Immature natural killer cell (primary cell): ENCODE measurements at places on chromosomes 12 and 14. TPM values are rescaled to one million over a fixed set of nuclear protein-coding genes. Genes with fewer than 3 reads are reported as not detected.

- no peak for DNase-seq
These were observed 14.8 kb upstream of the PPTC7 start for GRCh38 chr12:110597885-110598284.

DNA sequence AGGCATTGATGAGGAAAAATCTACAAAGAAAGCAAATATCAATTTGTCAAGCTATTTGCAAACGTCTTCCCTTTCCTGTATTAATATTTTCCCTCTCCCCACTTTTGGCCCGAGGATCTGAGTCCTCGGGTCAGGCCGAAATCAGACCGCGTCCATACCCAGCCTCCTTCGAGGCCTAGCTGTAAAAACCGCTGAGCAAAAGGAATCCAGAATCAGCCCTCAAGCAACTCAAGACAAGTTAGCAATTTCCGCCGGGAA is 353 bp upstream of the MAPK1IP1L start:
- no peak for DNase-seq

DNA sequence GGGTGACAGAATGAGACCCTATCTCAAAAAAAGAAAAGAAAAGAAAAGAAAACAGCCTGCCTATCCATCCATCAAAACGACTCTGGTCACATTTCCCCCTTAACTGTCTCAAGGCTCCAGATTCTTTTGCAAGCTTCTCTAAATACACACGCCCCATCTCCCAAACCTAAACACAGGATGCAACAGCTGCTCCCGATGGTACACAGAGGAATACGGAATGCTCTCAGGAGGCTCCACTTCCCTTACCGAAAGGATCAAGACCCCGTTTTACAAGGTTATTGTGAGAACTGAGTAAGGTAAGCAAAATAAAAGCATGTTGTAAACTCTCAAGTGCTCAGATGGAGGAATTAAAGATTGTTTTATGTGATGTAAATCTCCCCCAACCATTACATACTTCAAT is 62.3 kb downstream of the NT5DC3 start:
- no peak for DNase-seq

DNA sequence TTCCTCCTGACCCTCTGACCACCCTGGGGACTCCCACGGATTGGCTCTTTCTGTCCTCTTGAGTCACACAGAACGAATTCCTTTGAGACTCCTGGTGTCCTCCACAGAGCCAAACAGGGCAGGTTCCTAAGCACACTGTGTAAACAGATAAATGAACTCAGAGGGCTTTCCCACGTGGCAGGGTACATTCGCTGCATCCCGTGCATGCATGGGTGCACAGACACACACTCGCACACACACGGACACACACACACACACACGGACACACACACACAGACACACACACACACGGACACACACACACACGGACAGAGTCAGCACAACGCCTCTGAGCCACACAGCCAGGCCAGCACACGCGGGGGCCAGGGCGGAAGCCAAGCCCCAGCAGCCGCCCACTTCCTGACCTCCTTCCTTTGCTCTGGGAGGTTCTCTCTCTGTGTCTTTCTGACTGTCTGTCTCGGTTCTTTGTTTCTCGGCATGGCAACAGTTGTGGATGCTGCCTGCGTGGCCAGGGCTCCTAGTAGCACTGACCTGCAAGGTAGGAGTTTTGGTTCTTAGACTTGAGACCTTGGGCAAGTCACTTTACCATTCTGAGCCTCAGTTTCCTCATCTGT is 706 bp downstream of the CRACR2A start:
- DNase-seq = peak; percentile 78

- no peak for DNase-seq
These were observed 139.5 kb downstream of the CHST11 start for GRCh38 chr12:104596134-104596799.

DNA sequence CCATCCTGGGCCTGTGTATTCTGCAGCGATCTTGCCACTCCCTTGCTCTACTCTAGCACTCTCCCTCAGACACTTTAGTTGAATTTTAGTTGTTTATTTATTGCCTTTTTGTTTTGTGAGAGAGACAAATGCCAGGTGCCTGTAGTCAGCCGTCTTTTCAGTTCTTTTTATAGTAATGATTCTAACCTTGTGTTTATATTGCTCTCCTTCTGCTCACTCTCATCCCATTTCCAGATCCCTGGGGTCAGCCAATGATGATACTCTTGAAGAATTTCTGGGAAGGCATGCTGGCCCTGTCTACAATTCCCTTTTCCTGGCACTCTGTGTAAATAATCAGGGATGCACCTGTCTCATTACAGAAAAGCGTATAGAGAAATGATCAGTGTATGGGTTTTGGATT is 334.1 kb upstream of the MIS18BP1 start:
- no peak for DNase-seq

DNA sequence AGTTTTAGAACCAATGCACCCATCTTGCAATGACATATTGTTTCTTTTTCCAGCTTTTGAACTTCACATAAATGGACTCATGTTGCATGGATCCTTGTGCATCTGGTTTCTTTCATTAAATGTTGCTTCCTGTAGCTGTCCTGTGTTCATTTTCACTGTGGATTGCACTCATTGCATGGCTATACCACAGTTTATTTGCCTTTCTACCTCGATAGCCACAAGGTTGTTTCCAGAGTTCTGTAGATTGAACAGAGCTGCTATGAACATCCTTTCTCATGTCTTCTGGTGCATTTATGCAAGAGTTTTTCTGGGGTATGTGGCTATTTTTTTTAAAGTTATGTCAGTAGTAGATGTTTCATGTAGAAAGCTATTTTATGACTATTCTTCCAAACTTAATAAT is 3.5 kb upstream of the KRT81 start:
- DNase-seq = no peak

- DNase-seq = no peak
These were observed 41.1 kb downstream of the EID3 start for GRCh38 chr12:104344682-104345081.

GRCh38 chr12:90410962-90411361 is 544.0 kb downstream of the CCER1 start:
- no peak for DNase-seq

DNA sequence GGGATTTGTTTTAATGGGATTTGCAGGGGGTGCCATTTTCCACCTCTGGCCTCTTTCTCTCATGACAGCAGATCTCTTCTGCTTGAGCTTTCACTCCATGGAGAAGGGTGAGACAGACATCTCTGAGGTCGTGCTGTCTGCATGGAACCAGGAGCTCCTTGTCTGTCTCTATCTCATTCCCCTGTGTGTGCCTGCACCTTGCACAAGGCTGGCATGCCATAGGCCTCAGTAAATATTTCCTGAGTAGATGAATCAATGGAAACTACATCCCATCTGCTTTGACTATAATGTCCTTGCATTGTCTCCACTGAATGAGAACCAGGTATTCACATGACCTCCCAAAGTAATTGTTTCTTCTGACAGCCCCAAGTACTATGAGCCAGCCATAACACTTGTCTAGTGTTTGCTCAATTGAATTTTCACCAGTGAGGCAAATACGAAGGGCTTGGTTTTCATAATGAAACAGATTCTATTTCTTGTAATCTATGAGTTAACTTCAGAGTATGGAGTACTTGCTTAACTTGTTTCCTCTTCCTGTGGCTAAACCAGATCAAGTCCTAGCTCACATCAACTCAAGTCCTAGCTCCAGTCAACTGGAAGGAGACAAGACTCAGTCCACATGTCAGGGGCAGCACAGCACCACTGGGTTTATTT is 32.3 kb downstream of the KCNK13 start:
- DNase-seq = no peak

- no peak for DNase-seq
These were observed 256.2 kb upstream of the LRFN5 start for GRCh38 chr14:41350476-41350875.

DNA sequence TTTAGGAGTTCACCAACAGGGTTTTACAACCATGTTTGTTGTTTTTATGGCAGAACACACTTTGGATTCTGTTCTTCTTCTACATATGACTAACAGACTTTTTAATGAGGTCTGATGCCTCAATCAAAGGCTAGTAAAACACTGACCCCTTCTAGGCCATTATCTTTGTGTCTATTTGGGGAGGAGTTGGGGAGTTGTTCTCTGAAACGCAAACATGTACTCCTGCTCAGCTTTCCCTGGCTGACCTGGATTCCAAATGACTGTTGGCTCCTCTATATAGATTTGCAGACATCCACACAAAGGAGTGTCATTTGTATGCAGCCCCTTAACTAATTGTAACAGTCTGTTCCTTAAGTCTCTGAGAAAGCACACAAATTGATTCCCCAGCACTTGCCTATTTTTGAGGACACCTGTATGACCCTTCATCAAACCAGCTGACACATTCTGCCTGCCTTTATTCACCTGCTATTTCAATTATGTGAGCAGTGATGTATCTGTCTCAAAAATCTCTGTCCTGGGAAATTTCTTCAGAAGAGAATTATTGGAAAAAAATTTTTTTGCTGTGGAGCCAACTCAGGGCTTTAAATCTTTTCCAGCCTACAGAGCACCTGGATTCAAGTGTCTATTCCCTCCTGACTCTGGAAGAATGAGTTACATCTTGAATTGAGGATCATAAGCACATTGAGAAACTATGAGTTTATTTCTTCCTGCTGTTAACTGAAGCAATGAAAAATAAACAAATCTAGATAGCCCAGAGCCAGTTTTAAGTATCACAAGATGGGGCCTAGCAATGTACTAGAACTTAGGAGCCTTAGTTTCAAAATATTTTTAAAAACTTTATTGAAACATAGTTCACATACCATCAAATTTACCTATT is 417.2 kb downstream of the RAD51B start:
- no peak for DNase-seq

DNA sequence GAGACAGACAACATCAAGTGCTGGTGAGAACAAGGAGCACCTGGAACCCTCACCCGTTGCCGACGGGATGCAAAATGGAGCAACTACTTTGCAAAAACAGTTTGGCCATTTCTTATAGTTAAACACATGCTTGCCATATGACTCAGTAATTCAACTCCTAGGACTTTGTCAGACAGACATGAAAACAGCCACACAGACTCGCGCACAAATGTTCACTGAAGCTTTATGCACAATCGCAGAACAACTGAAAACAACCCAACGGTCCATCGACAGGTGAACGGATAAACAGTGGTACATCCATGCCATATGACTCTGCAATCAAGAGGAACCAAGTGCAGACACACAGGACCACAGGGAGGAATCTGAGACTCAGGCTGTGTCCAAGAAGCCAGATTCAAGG is 30.8 kb downstream of the NCOR2 start:
- no peak for DNase-seq

GRCh38 chr14:69135133-69135532 is 17.8 kb downstream of the DCAF5 start:
- DNase-seq = no peak

- DNase-seq = no peak
These were observed 91.7 kb upstream of the RASSF8 start for GRCh38 chr12:25866586-25867378.

SLC38A4 gene
- not detected for polyA plus RNA-seq

ANG gene
- not detected for polyA plus RNA-seq

OR4K14 gene
- polyA plus RNA-seq = not detected

CLEC2A gene
- not detected for polyA plus RNA-seq

TC2N gene
- 158 TPM for polyA plus RNA-seq
